ENCODE measurements at places on chromosomes 13 and 19.

- H3K27me3 ChIP-seq = no peaks in the 10 kb centered on the region
- H3K4me1 ChIP-seq = no peaks in the 10 kb centered on the region
- no peaks in the 10 kb centered on the region for H3K36me3 ChIP-seq
- DNase-seq = no peak
These were observed 291.6 kb upstream of the MAB21L1 start for GRCh38 chr13:35768073-35768472.

- no peak for DNase-seq
- no peak overlapping the region for H3K27ac ChIP-seq
- H3K27me3 ChIP-seq = peaks cover 10% of the 10 kb centered on the region
- H3K4me3 ChIP-seq = no peak overlapping the region
- H3K36me3 ChIP-seq = no peaks in the 10 kb centered on the region
- H3K4me1 ChIP-seq = peaks cover 11% of the 10 kb centered on the region
These were observed 157.5 kb downstream of the FLT1 start for GRCh38 chr13:28337166-28338005.

DNA sequence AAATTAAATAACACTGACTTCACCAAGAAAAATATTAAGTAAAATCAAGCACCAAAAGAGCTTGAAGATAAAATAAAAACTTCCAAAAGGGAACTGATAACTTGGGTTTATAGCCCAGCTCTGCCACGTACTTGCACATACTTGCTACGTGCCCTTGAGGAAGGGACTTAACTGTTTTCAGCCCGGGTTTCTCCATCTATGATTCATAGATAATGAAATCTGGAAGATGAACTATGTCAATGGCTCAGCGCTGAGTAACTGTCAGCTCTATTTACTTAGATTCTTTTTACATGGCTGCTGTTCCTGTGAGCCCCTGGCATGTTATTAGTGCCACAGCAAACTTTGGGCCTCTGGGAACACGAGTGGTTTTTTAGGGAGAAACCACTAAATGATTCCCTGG is 9.6 kb upstream of the ZC3H13 start:
- DNase-seq = no peak
- no peak overlapping the region for H3K4me3 ChIP-seq
- H3K4me1 ChIP-seq = no peaks in the 10 kb centered on the region
- no peaks in the 10 kb centered on the region for H3K36me3 ChIP-seq

DNA sequence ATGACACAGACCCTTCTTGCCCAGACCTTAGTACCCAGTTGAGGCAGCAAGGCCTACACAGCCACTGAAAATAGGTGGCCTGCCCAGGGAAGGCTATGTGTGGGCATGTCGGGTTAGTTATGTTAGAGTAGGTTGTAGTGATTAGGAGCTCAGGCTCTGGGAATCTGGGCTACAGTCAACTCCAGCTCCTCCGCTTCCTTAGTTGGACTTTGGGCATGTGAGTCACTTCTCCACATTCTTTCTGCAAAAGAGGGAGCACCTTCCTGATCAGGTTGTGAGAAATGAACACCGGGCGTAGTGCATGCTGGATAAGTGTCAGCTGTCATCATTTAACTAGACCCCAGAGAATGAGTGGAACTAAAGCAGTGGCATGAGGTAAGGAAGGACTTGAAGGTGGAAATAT is 64.8 kb downstream of the ARHGAP35 start:
- peaks cover 26% of the 10 kb centered on the region for H3K4me1 ChIP-seq
- H3K27me3 ChIP-seq = no peaks in the 10 kb centered on the region
- H3K27ac ChIP-seq = no peak overlapping the region
- H3K36me3 ChIP-seq = peaks cover 27% of the 10 kb centered on the region

DNA sequence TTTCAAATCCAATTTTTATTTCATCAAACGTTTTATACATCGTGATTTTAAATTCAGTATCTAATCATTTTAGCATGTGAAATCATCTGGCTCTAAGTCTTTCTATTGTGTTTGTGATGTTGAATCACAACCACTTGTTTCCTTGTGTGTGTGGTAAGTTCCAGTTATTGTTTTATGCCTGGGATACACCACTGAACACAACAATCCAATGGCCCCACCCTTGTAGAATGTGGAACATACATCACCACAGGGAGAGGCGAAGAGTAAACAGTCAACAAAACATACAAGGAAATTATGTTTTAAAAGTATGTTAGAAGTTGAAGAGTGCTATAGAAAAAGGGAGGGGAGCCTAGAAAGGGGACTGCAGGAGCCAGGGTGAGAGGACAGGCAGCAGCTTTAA is 100.5 kb downstream of the EPSTI1 start:
- no peak for DNase-seq
- H3K27me3 ChIP-seq = no peaks in the 10 kb centered on the region
- peaks cover 30% of the 10 kb centered on the region for H3K36me3 ChIP-seq
- H3K4me1 ChIP-seq = no peaks in the 10 kb centered on the region

GRCh38 chr19:4534836-4535658 is at the start of gene PLIN5:
PLIN5 (minus strand) TSS chr19:4535224; CDS start chr19:4534074, 1,150 bp downstream.
- peaks cover 2% of the 10 kb centered on the region for H3K4me1 ChIP-seq
- H3K36me3 ChIP-seq = no peaks in the 10 kb centered on the region
- H3K27ac ChIP-seq = no peak within 1 kb of the TSS
- H3K27me3 ChIP-seq = peaks cover 11% of the 10 kb centered on the region

DNA sequence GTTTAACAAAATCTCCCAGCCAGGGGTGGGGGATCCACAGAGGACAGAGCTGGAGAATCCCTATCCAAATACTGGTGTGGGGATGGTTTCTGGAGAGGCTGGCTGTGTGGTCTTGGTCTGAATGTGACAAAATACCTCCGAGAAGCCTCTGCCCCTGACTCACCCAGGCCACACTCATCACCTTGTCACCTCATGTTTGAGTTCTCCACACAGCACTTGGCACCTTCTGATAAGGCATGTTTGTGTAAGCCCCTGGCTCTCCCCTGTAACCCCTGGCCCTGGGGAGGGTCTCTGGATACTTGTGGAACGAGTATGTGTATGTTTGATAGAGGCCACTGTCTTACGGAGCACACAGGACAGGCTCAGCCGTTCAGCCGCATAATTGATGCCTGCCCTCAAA is 14.7 kb downstream of the TECR start:
- H3K4me3 ChIP-seq = no peak overlapping the region
- no peak overlapping the region for H3K27ac ChIP-seq
- no peaks in the 10 kb centered on the region for H3K27me3 ChIP-seq
- peaks cover 4% of the 10 kb centered on the region for H3K4me1 ChIP-seq
- no peak for DNase-seq
